Stimulated activated CD8-positive, alpha-beta memory T cell treated with anti-CD3 and anti-CD28 coated beads, Interleukin-7, amount 100 ng/mL, for 1 hour (primary cell): ENCODE measurements at places on chromosomes 6 and 20.

DNA sequence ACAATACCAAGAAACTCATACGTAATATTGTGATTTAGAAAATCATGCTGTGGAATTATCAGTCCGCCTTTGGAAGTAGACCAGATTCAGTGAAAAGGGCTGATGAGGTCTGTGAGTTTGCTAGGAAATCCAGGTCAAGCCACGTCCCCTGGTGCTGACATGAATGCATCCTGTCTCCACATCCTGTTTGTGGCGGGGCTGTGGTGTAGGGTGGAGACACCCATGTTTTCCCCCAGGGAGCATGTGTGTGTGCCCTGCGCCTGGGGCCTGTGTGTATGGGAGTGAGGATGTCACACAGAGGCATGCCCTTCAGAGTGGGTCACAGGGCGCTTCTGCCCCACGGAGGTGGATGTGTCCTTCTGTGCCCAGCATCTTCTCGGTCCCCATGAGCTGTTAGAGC is 109.1 kb downstream of the SASH1 start:
- DNase-seq: no peak

DNA sequence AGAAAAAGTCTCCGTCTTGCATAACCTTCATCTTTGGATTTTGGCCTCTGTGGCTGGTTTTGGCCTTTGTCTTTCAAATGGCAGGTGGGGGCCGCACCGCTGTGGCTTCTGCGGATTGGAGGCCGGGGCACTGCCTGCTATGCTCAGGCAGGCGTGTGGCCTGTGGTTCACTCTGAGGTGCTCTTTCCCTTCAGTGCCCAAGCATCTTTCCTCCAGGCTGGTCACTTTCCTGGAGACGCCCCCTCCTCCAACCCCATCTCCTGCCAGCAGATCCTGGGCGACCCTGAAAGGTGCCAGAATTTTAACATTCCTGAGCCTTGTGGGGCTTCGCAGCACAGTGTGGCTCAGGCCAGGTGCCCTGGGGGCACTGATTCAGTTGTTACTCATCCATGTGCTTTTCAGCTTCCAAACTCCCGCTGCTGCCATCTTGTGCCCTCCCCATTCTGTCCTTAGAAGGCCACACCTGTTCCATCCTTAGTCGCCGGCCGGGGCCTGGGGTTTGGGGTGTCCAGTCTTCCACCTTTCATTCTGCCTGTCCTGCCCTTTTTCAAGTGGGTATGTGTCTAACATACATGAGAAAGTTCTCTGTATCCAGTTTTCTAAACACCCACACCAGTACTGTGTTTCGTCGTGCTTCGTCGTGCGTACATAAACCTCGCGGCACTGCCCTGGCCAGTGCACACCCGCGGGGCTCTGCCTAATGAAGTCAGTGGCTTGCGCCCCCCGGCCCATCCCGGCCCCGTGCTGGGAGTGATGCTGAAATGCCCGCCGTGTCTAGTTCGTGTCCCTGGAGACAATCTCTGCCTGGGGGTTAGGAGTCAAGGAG is 12.1 kb downstream of the SS18L1 start:
- no peak for DNase-seq

DNA sequence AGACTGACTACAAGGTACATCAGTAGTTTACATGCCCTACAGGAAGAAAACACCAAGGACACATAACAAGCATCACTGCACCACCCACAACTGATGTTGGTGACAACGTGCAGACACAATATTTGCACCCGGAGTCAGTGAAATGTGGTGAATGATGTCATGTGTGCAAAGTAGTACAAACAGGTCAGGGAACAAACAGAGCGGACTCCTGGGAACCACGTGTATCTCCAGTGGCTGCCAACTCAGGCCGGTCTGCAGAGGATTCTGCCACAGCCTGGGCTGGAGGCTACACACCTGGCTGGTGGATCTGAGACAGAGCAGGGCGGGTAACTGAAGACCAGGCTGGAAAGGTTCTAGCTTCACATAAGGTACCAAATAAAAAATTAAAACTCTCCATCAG is 28.2 kb upstream of the RPS6KA2 start:
- DNase-seq: no peak

GRCh38 chr20:46027245-46027853 is 1.7 kb upstream of the SLC12A5 start:
- no peak for DNase-seq

DNA sequence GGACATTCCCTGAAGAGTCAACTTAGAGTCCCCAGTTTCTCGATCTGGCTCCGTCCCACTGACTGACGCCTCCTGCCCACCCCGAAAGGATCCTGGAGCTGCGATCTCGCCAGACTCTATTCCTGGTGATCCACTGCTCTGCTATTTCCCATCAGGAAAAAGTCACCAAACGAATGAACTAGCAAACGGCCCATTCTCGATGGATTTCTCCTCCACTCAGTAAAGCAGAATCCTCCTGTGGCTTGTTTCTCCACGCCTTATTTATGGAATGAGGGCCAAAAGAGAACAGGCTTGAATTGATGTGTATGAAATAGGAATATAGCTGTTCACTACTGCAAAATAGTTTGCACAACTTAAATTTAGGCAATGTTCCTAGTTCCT is 5.4 kb downstream of the NKX2-4 start:
- DNase-seq: no peak

DNA sequence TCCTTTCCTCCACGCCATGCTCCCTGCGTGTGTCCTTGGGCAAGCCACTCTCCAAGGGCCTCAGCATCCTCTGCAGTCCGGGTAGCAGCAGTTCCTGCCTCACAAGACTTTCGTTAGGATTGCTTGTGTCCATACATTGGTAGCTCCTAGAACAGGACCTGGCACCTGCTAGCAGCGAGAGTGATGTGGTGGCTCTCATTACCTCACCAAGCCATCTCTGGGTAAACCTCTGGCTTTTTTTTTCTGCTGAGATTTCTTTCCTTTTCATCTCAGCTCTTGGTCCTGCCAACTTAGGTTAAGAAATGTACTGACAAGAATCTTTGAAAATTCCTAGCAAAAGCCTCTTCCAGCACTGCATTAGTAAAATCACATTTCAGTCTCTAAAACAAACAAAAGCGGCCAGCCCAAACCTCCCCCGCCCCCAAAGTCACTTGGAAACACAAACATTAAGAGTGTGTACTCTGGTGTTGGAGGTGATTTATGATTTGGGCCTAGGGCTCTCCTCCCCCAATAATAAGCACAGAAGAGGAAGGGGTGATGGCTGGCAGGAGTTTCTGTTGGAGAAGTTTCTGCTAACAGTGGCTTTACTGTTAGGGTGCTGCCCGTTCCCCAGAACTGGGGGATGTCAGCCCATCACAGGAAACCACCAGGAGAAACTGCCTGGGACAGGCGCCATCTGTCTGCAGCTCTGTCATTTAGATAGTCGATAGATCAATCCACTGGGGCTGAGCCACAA is 199.2 kb downstream of the CD83 start:
- no peak for DNase-seq

DNA sequence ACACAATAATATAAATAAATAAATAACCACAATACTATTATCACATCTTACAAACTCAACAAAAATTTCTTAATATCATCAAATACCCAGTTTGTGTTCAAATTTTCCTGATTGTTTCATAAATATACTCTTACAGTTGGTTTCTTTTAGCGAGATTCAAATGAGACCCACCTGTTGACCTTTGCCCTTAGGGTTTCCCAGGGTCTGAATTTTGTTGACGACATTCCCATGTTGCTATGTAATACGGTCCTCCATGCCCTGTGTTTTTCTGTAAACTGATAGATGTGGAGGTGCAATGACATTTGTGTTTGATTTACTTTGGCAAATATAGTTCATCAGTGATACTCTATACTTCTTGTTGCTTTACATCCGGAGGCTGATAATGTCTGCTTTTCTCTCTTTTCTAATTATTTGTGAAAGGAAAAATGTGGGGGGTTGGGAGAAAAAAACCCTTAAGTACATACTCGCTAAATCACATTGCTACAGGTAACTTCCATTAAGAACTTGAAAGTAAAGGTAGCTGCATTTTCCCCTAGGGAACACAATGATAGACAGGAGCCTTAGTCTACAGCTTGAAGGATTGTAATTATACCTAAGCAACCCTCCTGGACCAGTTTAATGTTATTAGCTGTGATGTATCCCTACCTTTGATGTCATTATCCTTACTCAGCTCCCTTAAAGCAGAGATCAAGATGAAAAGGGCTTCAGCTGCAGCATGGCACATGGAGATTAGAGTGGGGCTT is 6.6 kb downstream of the MOG start:
- no peak for DNase-seq

DNA sequence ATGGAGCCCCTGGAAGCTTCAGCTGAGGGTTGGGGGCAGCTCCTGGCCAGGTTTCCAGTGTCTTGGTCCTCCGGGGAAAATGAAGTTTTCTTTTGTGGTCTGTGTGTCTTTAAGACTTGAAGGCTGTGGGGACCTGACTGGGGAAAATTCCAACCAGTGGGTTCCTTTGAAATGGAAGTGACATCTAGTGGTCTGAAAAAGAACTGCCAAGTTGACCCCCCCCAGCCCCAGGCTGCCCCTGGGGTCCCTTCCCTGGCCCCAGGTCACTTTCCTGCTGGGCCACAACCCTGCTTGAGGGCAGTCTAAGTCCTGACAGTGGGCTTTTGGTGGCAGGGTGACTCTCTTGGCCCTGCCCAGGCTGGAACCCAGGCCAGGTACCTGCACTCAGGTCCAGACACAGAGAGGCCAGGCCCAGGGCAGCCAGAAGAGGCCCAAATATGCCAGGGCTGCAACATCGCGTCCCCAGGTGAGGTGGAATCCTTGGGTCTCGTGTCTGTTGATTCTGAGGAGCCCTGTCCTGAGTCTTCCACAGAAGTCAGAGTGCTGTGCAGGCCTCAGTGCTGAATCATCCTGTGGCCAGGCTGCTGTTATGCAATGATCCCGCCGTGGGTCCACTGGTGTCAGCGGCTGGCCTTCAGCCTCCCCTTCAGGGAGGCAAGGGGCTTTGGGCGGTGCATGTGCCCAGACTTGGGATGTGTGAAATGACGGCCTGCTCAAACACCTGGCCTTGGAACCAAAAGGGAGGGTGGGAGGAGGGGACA is 68.4 kb downstream of the VEGFA start:
- no peak for DNase-seq

GRCh38 chr6:7112171-7112570 is 4.4 kb downstream of the RREB1 start:
- DNase-seq: no peak

- no peak for DNase-seq
Observed at GRCh38 chr6:32825966-32826365, 9.2 kb upstream of the HLA-DOB start.

DNA sequence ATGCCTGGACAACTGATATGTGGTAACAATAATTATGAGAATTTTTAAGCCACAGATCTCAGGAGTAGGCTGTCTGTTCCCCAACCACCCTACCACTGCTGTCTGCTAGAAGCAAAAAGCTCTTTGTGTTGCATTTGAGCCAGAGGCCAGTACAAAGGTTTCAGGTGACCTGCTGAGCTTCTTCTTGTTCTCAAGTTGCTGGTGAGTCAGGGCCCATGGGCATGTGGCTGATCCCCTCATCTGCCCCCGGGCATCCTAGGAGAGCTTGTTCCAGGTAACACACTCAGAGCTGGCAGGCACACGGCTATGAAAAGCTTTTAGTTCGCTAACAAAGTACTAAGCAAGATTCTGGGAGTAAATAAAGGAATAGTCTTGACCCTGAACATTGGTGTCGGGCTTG is 285.3 kb downstream of the CDC5L start:
- no peak for DNase-seq

DNA sequence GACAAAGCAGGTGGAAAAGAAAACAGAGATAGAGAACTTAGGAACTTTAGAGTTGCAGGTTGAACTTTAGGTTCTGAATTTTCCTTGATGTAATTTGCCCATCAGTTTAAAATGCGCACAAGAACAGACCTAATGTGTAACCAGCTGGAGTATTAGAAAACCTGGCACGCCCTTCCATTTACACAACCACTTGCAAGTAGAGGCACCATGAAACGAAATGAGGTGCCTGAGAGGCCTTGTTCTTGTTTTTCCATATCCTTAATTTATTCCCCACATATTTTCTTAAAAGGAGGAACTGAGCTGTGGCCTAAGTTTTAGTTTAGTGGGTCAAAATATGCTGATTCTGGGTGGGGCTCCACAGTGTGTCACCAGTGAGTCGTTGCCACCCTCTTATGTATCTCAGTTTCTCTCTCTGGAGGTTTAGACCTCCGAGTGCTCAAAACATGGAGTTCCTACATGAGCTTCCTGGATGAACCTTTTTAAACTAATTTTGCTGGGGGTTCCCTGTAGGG is 17.2 kb upstream of the IL22RA2 start:
- no peak for DNase-seq

DNA sequence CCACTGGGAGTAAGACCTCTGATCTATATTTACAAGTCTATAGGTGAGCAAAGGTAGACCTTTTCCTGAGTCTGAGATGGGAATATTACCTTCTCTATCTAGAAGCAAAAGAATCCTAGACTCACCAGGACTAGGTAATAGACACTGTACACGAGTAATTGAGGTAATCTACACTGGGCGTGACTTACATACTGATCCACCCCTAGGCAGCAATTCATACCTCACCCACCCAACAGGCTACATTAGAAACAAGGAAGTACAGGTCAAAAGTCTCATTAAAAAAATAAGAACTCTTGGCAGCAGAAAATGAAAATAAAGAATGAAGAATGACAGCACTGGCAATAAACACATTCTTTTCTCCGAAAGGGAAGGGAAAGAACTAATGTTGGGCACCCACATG is 7.6 kb downstream of the CSNK2A1 start:
- DNase-seq: no peak

GRCh38 chr6:17417817-17418216 is 24.4 kb downstream of the CAP2 start:
- no peak for DNase-seq

DNA sequence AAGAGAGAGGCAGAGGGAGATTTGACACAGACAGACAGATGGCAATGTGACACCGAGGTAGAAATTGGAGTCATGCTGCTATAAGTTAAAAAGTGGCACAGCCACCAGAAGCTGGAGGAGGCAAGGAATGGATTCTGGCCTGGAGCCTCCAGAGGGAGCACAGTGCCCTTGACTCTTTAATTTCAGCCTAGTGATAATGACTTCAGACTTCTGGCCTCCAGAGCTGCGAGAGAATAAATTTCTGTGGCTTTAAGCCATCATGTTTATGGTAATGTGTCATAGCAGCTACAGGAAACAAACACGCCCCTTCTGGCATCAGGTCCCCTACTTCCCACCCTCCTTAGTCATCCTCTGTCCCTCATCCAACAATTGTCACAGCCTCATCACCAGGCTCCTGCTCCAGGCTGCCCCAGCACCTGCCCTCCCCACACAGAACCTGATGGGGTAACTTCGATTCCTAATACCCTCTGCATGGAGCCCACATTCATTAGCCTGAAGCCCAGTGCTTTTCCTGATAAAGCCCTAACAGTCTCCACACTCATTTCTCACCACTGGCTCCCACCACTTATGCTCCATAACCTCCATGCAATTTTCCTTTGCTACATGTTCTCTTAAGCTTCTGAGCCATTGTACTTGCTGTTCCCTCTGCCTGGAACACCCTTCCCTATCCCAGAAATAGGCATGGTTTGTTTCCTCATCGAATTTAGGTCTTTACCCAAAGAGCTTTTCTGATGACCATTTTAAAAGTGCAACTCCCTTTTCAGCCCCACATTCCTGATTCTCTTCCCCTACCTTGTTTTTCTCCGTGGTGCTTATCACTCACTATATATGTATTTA is 69.7 kb upstream of the TOX2 start:
- DNase-seq: no peak
